ENCODE measurements at places on chromosomes 16 and 17.

GRCh38 chr16:85992779-85993178, 93.8 kb downstream of the IRF8 start:
- no peak for DNase-seq

GRCh38 chr16:74487634-74488495, 66.6 kb upstream of the CLEC18B start:
- DNase-seq: no peak

DNA sequence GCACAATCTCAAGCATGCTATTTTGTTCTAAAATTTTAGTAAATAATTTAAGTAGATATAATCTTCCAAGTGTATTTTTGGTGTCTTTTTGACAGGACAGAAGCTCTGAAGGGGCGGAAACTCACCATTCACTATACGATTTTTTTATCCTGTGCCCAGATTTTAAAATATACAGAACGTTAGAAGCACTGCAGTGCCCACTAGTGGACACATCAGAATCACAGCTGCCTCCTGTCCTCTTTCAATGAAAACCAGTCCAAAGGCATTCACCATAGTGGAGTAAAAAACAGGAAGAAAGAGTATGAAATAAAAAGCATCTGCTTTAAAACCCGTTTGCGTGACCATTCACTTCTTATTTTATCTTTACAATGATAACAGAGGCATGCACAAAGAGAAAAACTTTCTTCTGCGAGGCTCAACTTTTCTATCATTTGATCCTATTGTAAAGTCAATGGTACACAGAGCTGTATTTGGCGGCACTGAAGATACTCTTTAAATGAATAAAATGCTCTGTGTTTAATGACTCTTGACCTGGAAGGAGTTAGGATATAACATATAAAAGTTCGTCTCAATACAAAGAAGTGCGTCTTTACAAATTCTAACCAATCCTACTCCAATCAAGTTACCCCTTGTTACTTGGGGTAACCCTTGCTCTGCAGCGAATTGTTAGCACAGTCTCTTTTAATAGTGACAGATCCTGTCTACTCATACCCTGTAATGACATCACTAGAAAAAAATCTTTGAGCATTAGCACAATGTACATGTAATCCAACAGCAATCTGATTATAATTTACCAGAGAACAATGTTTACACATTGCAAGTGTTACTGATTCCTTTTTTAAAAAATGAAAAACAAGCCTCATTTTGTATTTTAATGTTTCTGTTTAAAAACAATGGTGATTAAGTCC, 339.8 kb upstream of the PSMD7 start:
- peak; percentile 12 for DNase-seq

GRCh38 chr16:6096931-6097670, 999.5 kb upstream of the EEF2KMT start:
- DNase-seq: no peak

DNA sequence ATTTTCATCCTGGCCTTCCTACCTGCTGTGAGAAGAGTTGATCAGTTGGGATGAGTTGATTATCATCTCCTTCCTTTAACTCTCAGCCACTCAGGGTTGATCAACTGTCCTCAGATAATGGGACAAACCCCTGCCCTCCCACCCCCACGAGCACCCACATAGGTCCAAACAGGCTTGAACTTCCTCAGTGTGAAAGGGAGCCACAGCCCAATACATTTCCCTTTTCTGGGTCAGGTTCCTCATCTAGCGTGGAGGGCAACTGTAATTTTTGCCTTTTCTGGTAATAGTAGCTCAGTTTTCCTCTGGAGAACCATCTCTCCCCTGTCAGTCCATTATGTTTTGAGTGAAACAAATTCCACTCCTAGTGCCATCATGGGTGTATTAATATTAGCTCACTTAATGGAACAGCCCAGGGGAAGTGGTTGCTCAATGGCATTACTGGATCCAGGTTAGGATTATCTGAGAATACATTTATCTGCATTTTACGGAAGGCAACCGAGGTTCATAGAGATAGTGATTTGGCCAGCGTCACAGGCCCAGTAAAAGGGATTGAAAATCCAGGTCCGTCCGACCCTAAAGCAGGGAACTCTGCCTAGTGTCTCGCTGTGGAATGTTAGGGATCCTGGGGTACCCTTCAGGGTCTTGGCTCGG, 476 bp upstream of the LPCAT2 start:
- DNase-seq: no peak

- no peak for DNase-seq
Measured at GRCh38 chr17:39486242-39486641, 25.0 kb downstream of the CDK12 start.

DNA sequence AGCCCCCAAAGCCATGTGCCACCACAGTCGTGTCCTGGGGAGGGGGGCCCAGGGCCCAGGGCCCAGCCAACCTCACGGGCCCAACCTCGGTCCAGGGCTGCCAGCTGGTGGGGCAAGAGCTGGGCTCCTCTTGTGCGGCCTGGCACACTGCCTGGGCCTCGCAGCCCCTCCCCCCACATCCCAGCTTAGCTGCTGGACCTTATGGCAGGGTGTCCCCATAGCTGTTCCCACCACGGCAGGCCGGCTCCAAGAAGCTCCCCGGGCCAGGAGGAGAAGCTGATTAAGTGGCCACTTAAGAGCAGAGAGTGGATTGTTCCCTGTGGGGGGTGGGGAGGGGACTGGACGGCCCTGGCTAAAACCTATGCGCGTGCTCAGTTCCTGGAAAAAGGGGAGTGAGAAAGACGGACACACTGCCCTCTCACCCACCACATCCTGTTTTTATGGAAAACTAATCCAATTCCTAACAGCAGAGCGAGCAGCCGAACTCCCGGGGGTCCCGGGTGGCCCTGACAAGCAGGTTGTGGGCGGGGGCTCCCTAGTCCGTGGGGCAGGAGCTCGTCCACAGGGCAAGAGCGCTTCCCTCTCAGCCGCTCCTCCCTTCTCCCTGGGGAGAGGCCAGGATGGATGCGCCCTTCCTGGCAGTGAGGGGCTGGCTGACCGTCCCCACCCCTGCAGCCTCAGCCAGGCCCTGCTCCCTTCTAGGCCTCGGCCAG, 16.8 kb downstream of the PIEZO1 start:
- no peak for DNase-seq

DNA sequence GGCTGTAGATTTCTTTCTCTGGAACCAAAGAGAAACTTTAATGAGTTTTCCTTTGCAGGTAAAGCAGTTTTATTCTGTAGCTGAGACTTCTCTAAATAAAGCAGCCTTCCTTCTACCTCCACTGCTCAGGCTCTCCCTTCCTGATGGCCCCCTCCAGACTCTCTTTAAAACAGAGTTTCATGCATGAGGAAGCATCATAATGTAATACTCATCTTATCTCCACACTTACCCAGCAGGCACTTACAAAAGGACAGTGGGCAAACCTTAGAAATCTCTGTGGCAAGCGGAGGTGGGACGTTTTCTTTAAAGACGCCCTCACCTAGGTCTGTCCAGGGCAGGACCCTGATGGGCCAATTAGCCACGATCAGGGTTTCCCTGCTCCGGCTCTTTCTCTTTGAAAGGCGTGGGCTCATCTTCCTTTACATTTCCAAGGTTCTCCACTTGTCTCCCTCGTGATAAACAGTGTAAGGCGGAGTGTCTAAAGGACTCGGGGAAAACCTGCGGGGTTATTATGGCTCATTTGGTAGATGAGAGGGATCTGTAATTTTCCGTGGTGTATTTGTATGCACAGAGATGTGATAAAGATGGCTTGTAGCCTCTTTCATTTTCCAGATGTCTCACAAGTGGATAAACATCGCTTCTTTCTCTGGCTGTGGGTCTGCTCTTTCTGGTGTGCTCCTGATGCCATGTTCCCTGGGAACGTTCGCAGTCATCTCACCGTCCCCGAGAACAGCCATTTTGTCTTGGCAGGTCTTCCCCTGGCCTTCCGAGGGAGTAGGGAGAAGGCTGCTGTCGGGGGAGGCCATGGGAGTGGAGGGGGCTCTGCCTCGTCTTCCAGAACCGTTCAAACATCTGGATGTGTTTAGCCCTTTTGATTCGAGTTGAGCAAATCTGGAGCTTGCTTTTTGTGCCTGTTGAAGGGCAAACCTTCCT, 239.0 kb downstream of the CCDC182 start:
- DNase-seq: peak; percentile 56

DNA sequence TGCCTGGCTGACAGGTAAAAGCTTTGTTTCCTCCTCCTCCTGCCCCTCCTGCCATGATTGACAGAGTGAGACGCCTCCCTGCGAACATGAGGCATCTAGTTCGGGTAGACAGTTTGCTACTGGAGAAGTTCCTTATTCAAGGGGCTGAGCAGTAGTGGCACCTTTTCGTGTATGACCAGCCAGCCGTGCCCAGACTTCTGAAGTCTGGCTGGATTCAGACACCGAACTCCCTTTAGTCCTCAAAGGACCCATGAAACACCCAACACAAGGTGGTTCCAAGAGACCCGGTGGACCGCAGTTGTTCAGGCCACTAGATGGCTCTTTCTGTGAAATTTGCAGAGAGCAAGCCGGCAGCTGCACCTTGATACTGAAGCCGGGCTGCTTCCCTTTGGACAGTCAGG, 192.8 kb downstream of the XYLT1 start:
- peak; percentile 23 for DNase-seq

DNA sequence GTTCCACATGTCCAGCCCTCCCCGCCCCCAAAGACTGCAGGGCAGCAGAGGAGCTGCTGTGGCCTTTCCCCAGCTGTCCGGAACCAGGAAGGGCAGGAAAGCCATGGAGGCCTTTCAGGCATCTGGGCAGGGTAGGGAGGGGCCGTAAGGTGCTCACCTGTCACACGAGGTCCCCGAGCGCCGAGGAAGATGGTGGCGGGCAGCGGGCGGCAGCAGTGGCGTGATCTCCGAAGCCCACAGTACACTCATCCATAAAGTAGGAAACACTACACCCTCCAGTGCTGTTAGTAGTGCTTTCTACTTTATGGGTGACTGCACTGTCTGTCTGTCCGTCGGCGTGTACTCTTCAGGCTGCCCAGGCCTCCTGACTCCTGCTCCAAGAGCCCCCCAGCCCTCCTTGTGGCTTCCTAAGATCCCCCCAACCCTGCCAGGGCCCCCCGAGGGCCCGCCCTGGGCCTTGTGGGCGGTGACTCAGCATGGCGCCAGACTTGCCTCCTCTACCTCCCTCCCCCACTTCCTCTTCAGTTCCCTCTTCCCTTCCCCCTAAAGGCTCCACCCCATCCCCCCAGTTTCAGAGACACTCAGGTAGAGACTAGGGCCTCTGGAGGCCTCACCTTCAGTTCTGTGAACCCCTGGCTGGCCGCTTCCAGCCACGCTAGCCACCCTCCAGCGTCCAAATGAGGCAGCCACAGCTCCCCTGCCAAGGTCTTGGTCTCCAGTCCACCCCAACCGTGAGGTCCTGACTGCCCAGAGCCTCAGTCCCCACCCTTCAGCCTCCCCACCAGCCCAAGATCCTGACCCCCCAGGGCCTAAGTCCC, 2.6 kb upstream of the TSPOAP1 start:
- no peak for DNase-seq

- no peak for DNase-seq
Measured at GRCh38 chr16:24309258-24310142, 53.4 kb downstream of the CACNG3 start.

DNA sequence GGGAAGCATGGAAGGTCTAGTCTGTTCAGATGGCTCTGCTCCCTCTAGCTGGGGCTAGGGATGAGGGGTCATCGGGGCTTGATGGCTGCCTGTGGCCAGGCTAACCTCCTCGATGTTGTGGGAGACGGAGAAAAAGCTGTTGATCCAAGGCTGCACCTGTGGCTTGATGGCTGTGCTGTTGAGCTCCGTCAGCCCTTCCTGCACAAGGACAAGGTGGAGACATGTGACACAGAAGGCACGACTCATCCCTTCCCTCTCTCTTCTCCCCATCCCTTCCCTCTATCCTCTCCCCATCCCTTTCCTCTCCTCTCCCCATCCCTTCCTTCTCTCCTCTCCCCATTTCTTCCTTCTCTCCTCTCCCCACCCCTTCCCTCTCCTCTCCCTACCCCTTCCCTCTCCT, 28.2 kb downstream of the FCSK start:
- DNase-seq: no peak

GRCh38 chr16:68526143-68526781, 12.8 kb upstream of the ZFP90 start:
- no peak for DNase-seq

- no peak for DNase-seq
Measured at GRCh38 chr17:61160789-61161445, 238.7 kb upstream of the TBX2 start.

- no peak for DNase-seq
Measured at GRCh38 chr17:67258821-67259468, 13.9 kb upstream of the HELZ start.

GRCh38 chr16:50309156-50309526, 42.8 kb downstream of the ADCY7 start:
- no peak for DNase-seq

- no peak for DNase-seq
Measured at GRCh38 chr17:58539698-58540097, 25.3 kb upstream of the MTMR4 start.

GRCh38 chr16:13448346-13448745, 471.6 kb upstream of the ERCC4 start:
- DNase-seq: no peak

- no peak for DNase-seq
Measured at GRCh38 chr16:24701521-24701951, 27.9 kb upstream of the TNRC6A start.

DNA sequence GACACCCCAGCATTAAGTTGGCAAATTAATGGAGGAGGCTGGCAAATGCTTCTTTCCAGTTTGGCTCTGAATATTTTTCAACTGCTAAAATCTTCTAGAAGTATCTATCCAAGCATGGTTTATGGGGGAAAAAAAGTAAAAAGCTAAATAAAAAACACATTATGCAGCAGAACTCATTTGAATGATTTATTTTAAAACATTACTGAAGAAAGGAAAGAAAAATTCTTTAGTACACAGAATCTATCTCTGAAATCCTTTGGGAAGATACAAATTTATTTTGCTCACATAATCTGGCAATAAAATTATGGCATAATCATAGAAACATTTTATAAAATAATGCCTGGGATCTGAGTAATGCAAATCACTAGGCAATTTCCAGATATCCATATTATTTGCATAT, 328.1 kb upstream of the MON1B start:
- no peak for DNase-seq

- DNase-seq: peak; percentile 81
Measured at GRCh38 chr17:49996495-49997300, 1.7 kb upstream of the DLX3 start.

DNA sequence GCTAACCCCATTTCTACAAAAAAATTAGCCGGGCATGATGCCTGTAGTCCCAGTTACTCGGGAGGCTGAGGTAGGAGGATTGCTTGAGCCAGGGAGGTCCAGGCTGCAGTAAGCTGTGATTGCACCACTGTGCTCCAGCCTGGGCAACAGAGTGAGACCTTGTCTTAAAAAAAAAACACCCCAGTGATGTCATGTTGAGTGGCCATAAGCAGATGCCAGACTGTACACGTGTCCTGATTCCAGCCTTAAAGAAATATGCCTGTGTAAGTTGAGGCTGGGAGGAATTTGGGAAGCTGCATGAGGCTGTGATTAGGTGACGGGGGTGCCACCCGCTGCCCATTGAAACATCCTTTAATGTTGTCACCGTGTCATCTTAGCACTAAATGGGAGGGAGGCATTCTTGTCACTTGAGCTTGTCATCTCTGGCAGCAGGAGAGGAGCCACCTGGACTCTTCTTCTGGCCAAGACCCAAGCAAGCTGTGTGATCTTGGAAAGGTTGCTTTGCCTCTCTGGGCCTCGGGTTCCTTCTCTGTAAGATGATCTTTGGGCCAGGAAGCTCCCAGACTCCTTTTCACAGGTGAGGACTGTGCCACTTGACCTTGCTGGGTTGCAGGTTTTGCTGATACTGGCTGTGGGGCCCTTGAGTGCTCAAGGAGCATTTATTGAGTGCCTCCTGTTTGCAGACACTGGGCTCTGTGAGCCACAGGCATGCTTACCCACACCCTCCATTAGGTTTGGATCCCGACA, 98.3 kb upstream of the CIBAR2 start:
- no peak for DNase-seq
